ENCODE measurements at places on chromosomes 11 and 22.

DNA sequence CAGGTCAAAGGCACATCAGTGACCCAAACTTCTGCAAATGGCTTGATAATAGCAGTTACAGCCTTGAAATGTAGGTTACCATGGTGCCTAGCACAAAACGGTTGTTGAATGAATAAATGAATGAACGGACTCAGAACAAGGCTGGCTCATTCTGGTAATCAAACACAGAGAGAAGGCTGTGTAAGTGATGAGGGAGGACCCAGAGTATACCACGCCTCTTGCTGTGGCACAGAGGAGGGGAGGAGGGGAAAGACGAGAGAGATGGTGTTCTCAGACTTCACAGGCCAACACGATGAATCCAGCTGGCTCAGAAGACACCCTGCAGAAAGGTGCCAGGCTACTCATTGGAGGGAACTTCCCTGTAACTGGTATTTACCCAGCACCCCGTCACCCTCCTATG, 38.3 kb downstream of the PC start:
- DNase-seq: no peak

- no peak for DNase-seq
Measured at GRCh38 chr22:35070451-35071093, 4.6 kb downstream of the ISX start.

DNA sequence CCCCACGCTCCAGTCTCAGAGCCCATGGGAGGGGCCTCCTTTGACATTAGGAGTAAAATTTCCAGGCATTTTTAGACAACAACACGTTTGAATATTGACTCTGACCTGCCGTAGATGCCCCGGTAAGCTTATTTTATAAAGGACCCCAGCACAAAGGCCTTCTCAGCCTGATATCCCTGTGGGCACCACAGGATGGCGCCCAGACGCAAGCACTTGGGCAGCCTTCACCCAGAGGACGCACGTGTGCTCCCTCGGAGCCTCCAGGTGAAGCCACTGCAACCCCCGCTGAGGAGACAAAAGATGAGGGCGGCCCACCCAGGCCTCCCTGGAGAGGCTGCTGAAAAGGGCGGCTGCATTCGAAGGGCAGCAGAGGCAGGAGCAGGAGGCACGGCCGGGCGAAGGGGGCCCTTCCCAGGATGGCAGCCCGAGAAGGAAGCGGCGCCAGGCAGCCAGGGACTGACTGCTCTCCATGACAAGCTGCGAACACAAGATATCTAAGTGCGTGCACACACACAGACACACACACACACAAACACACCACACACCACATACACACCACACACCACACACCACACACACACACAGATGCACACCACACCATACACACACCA, 15.2 kb upstream of the TH start:
- no peak for DNase-seq

GRCh38 chr11:17015627-17016126, 1.5 kb upstream of the PLEKHA7 start:
- DNase-seq: no peak

DNA sequence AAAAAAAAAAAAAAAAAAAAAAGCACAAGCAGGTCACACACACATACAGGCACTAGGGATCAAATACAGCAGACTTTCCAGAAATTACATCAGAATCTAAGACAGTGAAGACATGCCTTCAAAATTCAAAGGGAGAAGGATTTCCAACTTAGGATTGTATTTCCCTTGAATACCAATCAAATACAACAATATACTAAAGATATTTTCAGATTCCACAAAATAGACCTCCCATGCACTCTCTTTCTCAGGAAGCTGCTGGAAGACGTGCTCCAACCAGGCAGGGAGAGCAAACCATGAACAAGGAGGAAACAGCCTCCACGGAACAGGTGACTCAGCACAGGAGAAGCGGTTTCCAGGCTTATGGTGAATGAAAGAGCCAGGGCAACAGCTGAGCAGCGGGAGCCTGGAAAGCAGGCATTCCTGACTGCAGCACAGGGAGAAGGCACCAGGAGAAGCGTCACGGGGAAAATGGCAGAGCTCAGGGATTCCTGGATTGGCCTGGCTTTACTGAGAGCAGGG, 32.0 kb downstream of the TMEM184B start:
- DNase-seq: no peak

GRCh38 chr11:8776209-8776608, 93.6 kb downstream of the RPL27A start:
- DNase-seq: no peak

GRCh38 chr11:111676878-111677585, 74.8 kb downstream of the SIK2 start:
- no peak for DNase-seq

GRCh38 chr11:114116357-114116756, 56.8 kb downstream of the ZBTB16 start:
- no peak for DNase-seq

DNA sequence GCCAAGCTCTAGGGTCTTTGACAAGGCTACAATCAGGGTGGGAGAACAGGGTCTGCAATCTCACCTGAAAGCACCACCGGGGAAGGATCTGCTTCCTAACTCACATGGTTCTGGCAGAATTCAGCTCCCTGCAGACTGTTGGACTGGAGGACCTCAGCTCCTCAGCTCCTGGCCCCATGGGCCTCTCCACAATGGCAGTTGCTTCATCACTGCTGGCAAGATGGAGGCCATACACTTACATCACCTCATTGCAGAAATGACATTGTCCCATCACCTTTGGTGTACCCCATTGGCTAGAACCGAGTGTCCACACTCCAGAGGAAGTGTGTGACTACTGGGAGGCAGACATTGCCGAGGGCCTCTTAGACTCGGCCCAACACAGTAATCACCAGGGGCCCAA, 20.9 kb upstream of the MPPED1 start:
- no peak for DNase-seq

DNA sequence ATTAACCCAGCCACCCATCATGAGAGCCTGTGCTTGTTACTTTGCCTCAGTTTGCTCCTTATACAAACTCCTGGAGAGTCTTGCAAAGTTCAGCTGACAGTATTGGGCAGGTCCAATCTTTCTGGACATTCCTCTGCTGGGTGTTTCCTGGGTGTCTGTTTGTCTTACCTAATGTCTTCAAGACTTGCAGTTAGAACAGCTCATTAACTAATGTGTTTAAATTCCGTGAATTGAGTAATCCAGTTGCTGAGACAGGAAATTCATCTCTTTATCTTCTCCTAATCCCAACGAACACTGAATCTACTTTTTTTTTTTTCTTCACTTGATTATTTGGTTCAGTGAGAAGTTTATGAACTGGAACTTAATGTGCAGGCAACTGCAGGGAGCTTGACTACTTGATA, 20.6 kb downstream of the BCO2 start:
- no peak for DNase-seq

DNA sequence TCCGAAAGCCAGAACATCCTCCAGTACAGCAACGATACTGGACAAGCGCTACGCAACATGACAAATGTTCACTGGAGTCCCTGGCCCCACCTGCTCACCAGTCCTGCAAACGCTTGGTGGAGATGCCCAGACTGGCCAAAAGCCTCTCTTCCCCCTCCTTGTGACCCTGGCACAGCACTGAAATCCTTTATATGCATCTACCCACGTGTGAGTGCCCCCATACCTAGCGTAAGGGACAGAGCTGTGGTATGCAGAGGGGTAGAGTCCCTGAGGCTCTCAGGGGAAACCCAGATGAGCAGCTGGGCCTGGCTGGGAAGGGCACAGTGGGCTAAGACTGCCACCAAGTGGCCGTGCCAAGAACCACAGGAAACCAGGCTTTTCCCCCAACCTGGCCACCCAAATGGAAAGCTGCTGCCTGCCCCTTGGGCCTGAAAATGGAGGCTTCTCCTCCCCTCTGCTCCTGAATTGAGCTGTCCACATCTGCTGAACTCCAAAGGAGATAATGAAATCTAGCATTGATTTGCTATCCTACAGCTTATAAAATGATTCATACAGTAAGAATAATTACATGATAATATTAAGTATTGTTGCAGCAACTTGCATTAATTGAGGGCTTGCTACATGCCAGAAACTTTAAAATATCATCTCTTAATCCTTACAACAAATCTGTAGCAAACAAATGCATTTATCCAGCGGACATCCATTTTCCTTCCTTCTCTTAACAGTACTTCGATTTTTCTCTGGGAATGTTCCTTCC, 24.8 kb upstream of the TTC12 start:
- DNase-seq: peak; percentile 7

DNA sequence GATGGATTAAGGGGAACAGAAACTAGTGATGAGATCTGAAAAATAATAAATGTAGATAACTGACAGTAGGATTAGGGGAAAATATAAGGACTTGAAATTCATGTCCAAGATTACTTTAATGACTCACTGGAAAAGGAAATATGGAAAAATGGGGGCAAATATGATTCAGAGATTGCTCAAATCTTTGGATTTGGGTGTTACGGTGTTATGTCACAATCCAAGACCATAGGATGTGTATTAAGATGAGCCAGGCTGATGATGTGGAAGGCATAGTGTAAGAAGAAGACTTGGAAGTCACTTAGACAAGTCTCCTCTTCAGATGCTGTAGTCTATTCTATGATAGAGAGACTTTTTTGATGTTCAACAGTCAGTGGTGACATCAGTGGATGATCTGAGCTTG, 323.7 kb downstream of the LUZP2 start:
- no peak for DNase-seq

GRCh38 chr22:17836992-17837742, 62.9 kb upstream of the BID start:
- no peak for DNase-seq

DNA sequence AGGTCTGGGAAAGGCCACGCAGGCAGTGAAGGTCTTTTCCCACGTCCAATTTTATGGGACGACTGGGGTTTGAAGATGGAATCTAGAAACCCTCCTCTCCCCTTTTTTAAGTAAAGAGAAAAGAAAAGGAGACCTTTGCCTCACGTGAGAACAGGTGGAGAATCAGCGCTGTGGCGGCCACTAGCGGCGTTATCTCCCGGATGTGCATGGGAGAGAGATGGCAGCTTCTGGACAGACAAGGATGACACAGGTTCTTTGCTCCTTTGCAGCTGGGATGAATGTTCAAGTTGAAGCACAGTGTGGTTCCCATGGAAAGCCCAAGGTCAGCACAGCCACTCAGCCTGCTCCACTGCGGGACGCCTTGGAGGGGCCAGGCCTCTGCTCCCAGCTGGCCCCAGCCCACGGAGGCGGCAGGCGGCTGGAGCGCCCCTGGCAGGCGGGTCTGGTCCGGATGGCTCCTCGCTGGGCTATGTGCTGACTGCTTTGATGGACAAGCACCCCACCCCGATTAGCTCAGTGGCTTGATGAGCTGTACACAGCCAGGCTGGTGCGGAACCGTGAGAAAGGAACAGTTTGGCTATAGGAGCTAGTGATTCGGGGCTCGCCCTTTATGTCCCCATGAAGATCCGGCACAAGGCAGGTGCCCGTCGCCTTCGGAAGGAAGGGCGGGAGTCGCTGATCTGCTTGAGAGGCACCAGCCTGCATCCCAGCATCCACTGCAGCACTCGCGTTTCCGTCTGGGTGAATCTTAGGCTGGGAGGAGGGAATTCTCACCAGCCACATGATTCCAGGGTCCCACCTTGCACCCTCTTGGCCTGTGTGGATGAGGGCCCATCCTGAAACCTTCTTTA, 14.5 kb upstream of the BID start:
- DNase-seq: no peak

- DNase-seq: no peak
Measured at GRCh38 chr11:106477776-106478175, 400.3 kb downstream of the AASDHPPT start.

GRCh38 chr11:2708757-2709281, 9.0 kb upstream of the KCNQ1OT1 start:
- no peak for DNase-seq

DNA sequence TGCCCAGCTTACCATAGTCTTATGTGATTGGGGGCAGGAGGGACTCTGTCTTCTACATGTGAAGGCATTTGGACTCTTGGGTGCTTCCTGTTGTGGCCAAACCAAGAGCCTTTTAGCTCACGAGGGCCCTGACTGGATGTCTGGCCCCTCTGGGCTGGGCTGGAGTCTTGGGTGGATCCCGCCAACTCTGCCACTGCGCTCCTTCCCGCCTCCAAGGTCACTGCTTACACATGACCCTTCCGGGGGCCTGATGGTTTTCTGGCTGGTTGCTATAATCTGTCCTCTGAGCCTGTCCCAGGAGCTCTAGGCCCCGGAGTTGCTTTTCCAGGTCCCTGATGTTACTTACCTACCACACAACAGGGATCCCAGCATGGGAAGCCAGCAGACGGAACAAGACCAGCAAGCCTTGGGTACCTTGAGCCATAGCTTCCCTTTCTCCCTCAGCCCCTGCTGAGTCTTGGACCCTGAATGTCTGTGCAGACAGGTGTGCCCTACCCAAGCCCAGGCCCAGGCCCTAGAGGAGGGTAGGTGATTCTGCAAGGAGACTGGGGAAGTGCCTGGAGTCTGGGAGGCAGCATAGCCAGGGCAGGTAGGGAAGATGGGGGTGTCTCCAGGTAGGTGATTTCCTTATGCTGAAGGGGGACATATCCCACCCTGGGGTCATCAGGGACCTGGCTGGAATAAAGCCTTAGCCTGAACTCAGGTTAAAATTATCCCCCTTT, 100.3 kb downstream of the TSPAN18 start:
- no peak for DNase-seq
